ENCODE measurements at places on chromosomes 11 and 22.
A peak's percentile ranks its signal among the peaks of the same experiment; 100 is the strongest.

DNA sequence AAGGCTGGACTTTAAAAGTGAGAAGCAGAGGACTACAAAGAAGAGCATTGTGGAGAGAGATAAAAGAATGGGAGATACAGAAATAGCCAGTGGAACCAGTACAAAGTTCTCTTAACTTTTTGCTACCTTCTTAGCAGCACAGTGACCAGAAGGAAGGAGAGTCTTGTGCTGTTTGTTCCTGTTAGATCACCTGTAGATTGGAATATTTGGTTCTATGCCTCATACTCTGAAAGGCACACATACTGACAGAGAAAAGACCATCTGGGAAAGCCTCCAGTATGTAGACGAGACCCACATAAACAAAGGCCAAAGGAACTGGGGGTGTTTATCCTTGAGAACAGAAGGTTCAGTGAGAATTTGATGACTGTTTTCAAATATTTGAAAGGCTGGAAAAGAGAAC, 18.7 kb downstream of the RNF141 start:
- no peak for DNase-seq

- DNase-seq: peak; percentile 69
These were observed 1.1 kb upstream of the CD6 start for GRCh38 chr11:60970369-60970774.

GRCh38 chr11:83033972-83034672, 37.6 kb downstream of the RAB30 start:
- no peak for DNase-seq

DNA sequence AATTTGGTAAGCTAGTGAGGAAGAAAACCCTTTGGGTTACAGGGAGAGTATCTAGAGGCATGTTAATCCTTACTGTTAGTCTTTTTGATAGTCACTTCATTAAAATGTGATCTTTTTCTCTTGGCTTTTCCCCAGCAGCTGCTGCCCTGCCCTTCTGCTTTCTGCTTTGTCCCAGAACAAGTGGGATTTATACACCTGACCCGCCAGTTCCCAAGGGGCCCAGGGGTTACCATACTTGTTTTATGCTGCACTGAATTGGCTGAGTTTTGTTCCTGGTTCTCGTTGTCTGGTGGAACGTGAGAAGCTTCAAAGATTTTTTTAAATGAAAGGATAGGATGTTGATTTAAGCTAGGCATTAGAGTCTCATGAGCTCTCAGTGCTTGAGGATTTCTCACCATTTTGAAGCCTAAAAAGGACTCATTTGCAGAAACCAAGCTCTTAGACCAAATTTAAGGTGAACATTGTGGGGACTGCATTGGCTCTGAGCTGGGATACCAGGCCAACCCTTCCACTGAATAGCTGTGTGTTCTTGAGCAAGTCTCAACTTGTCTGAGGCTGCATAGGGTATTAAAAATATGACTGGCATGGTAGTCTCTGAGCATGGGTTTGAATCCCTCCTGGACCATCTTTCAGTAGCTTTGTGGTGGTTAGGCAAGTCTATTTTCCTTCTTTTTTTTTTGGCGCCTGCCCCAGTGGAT, 6.6 kb downstream of the LIMK2 start:
- DNase-seq: no peak

GRCh38 chr22:17046566-17047348, 38.0 kb upstream of the IL17RA start:
- no peak for DNase-seq

- DNase-seq: no peak
These were observed 7.7 kb downstream of the KCNQ1 start for GRCh38 chr11:2452321-2453012.

- no peak for DNase-seq
These were observed 17.4 kb upstream of the FBLN1 start for GRCh38 chr22:45485261-45485660.

- DNase-seq: no peak
These were observed 26.7 kb upstream of the FGF19 start for GRCh38 chr11:69730500-69730899.

- DNase-seq: no peak
These were observed 86.7 kb downstream of the ARHGAP8 start for GRCh38 chr22:44839061-44839460.

DNA sequence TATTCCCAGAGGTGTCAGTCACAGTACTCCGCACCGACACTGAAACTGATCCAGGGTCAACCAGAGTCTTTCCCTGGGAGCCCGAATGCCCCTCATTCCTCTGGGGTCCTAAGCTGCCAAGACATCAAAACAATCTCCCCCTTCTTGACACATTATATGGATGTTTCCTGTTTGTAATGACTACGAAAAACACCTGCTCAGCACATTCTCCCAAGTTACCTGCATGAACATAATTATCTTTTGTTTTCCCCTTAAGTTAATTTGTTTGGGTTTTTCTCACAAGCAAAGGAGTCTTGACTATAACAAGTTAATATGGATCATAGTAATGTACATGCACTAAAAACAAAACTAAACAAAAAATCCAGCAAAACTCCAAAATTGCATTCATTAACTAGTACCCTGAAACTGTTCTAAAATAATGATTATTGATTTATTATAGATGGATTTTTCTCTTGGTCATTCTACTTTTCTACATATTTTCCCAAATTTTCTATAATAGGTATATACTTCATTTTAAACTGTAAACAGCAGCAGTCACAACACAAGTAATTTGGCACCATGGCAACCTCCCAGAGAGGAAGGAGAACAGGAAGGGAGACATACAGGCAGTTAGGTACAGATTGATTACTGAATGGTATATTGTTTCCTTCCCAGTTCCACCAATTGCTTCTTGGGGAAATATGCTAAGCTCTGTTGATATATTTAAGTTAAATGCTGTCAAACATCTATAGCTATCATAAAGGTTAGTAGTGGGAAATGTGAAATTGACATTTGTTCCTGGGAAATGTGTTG, 631.5 kb downstream of the METTL15 start:
- DNase-seq: no peak

DNA sequence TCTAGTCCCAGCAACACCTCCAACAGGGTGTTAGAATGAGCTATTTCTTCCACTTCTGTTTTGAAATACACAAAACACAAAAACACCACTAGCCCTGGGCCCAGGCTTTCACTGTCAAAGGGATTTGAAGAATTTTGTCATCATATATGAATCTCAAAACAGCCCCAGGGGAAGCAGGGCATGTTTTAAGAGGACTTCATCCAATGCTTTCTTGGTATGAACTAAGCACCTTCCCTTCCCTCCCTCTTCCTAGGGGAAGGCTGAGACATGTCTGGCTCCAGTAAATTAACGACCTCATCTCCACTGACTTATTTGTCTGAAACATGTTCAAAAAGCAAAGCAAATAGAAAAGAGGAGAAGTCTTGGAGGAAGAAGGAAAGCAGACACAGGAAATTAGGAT, 75.7 kb upstream of the INCENP start:
- no peak for DNase-seq

DNA sequence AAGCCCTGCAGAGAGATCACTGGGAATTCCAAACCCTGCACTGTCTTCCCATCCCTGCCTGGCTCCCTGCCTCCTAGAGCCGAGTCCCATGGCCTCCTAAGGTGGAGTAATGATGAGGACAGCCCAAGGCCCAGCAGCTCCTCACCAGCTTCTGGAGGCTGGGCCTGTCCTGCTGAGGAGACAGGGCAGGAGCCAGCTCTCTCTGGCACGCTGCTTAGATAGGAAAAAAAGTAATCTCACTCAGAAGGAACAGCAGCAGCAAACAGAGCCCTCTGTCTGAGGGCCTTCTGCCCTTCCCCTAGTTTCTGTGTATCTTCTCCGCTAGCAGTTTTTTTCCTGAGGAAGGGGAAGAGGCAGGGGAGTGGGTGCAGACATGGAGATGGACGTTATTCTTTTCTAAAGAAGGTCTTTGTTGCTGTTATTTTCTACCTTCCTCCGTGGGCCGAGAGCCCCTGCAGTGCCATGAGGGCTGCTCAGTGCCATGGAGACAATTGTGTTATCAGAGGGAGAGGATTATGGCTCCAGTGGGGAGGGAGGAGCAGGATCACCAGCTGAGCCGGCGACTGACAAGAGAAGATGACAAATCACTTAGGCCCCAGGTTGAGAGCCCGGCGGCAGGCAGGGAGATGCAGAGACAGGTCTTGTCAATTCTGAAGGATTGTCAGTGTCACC, 315.3 kb downstream of the BUD13 start:
- DNase-seq: no peak

- DNase-seq: no peak
These were observed 9.3 kb downstream of the SMTN start for GRCh38 chr22:31090217-31091085.

GRCh38 chr22:20111045-20111688, 4.7 kb upstream of the RANBP1 start:
- DNase-seq: no peak

DNA sequence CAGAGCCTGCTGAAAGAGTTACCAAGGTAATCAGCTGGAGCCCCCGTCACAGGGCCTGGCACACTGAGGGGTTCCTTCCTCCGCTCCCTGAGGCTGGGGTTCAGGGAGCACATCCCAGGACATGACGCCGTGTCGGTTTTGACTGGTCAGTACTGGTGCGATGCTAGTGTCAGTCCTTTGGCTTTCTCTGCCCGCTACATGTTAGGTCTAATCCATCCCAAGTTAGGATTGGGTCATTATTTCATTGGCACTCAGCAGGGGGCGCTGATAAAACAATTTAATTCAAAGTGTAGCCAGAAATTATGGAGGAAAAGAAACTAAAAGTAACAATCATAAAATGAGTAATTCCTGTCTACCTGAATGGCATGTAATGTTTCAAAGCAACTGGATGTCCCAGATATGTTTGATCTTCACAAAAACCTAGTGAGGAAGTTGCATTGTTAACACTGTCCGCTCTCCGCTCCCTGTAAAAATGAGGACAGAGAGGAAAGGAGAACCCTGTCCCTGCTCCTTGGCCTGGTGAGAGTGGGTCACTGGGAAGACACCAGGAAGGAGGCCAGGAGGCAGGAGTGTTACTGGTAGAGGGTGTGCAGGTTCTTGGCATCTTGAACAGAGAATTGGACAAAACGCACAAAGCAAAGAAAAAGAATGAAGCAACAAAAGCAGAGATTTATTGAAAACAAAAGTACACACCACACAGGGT, 27.1 kb downstream of the TSKU start:
- no peak for DNase-seq

- DNase-seq: no peak
These were observed 351.9 kb downstream of the ETS1 start for GRCh38 chr11:128235426-128235825.

DNA sequence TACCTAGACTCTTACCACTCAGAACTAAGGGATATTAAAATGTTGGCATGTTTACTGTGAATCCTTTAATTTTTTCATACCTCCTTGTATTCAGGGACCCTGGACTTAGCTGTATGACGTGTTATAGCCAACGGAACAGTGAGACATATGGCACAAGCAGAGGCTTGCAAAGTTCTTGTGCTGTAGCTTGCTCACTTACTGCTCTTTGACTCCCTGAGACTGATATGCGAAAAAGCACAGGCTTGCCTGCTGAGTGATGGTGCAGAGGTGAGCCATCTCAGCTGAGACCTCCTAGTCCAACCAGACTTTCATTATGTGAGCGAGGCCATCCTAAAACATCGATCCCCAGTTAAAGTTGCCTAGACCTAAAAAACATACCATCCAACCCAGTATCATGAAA, 811.0 kb downstream of the METTL15 start:
- DNase-seq: no peak

GRCh38 chr11:119100246-119100970, 1.2 kb downstream of the DPAGT1 start:
- DNase-seq: no peak

- no peak for DNase-seq
These were observed 13.3 kb downstream of the DUSP18 start for GRCh38 chr22:30654361-30654760.

DNA sequence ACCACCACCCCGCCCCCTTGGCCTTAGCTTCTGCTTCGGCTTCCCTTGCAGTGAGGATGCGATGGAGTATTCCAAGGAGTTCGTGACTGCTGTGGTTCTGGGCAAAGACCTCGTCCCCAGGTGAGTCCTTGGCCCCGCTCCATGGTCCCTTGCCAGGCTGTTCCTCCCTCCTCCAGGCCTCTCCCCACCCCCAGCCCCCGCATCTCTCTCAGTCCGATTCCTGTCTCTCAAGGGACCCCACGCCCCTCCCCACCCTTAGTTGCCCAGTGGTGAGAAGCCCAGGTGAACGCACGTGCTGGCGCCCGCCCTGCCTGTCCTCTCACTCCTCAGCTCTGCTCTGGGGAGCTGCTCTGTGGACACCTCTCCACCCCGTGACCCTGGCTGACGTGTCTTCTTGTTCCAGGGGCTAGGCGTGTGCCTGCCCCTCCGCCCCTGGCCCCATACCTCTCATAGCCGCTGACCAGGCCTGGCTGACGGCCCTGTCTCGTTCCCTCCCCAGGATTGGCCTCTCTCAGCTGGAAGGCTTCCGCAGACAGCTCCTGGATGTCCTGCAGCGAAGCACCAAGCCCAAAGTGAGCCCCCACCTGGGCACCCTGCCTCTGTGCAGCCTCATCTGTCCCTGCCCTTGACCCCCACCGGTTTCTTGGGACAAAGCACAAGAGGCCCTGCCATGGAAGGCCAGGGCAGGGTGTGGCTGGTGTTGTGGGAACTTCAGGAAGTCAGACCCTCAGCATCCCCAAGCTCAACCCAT, 14.6 kb upstream of the MYRF start:
- no peak for DNase-seq

DNA sequence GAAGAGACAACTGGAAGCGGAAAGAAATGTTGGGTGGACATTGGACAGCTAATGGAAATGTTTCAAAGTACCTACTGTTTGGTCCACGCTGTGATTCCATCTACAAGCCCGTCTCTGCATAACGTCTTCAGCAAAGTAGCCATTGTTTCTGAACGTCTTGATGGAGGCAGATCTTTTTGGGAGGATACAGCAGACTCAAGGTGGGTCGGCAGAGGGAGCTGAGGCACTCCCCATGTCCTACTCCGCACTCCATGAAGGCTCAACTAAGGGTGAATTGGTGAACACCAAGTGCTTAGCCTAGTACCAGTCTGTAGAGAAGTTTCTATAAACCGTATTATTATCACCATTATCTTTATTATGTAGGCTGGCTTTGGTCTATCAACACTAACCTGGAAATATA, 45.8 kb downstream of the PRR5L start:
- no peak for DNase-seq

GRCh38 chr11:14350215-14350614, 8.8 kb downstream of the RRAS2 start:
- no peak for DNase-seq

All from activated naive CD4-positive, alpha-beta T cell (primary cell).